ENCODE measurements at places on chromosomes 3 and 15.

DNA sequence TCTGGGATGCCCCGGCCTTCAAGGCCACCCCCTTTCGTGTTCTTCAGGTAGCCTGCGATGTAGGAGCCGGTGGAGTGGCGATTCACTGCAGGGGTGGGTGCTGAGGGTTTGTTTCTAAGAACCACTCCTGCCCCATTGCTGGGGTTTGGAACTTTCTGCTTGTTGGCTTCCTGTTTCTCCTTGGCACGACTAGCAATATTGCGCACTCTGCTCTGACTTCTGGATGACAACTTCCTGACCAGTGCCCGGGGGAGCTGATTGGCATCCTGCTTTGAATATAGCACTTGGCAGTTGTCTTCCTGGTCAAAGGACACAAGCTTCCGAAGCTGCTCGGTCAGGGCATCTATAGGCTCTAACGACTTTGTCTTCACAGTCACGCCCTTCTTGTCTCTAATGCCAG is 187.6 kb upstream of the STRIT1 start:
- DNase-seq: no peak

DNA sequence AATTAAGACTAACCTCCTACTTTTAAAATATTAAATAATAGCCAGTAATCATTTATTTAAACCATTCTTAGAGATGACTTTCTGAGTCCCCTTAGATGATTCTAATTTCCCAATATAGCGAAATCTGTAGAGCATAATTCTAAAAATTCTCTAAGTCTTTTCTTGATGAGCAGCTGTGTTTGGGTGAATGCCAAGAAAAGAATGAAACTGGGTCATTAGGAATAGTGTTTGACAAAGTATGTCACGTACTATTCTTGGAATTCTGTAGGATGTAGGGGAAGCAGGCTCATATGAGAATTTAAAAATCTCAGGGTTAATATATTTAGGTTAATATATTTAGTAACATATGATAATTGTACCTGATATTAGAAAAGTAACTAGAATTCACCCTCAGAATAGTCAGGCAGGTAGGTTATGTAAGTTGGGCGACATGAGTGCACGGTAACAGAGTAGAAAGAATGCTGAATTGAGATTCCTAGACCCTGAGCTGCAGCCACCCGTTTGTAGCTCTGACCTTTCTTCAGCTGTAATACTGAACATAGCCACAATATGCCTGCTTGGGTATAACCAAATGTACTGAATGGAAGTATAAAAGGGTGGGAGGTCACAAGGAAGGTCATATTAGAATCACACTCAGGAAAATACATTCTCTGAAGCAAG is 524.3 kb downstream of the UNC13C start:
- DNase-seq: no peak

DNA sequence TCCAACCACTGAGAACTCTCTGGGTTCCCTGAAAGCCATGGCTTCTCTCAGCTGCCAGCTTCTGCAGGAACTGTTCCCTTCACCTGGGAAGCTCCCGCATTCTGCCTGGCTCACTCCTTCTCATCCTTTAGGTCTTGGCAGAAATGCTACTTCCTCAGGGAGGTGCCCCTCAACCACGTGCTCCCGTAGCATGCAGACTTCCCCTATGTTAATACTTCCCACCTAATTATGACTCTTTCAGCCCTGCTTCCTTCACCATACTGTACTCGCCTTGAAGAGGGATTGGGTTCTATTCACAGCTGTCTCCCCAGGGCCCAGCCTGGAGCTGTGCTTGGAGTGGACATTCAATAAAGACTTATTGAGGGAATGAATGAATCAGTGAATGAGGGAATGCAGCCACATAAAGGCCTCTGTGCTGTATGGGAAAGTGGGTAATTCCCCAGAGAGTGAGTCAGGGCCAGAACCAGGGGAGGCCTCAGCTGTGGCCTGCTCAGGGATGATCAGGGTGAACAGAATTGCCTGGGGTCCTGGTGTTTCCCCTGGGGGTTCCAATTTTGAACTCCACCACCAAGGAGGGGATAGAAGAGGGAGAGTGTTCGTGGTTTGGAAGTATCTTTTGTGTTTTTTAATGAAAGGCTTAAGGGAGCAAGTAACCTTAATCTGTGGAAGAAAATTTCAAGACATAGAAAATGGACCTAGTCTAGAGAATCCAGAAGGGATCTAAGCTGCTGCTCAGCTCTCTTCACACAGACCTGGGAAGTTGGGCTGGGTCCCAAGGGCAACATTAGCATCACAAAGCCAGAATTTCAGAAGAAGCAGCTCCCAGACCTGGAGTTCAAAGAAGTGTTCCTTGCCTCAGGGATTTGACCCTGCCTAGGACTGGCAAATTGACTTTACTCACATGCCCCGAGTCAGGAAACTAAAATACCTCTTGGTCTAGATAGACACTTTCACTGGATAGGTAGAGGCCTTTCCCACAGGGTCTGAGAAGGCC is 14.6 kb upstream of the FAM107A start:
- no peak for DNase-seq

GRCh38 chr3:142046320-142047020 is 102.9 kb downstream of the TFDP2 start:
- DNase-seq: no peak

DNA sequence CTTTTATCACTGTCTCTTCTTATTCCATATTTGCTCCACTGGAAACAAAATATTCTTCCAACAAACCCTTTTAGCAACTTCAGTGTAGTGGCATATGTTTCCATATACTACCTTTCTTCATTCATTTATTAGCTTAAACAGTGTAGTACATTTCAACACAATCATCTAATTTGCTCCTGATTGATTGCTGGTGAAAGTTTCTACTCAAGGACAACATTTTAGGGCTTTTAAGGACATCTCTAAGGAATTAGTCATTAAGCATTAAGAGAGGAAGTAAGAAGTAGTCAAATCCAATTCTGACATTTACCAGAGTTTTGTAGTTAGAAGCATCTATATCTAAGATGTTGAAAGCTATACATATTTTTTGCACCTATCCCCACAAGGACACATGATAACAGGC is 55.8 kb downstream of the RSRC1 start:
- DNase-seq: no peak

- no peak for DNase-seq
Observed at GRCh38 chr3:50303013-50303815, at the start of gene HYAL1. TSS of gene HYAL1 (minus strand) at chr3:50303574. CDS start at chr3:50302956, 618 bp downstream.

GRCh38 chr3:177601152-177601551 is 403.9 kb upstream of the TBL1XR1 start:
- no peak for DNase-seq

DNA sequence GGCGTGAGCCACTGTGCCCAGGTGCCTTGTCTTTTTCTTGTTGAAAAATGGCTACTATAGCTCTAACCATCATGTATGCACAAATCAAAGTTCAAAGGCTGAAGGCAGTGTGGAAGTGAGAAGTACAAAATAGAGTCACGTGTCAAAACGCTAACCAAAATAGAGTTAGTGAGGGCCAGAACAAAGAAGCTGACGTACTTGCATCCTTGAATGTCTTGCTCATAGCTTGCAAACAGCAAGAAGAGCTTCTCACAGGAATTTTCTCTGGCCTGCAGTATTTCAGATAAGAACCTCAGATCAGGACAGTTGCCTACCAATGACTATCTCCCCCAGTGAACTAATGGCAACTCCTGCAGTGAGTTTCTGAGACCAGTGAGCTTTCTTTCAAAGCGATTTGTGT is 713.5 kb downstream of the GRM7 start:
- no peak for DNase-seq

- no peak for DNase-seq
Observed at GRCh38 chr3:149848238-149848637, 35.2 kb downstream of the RNF13 start.

DNA sequence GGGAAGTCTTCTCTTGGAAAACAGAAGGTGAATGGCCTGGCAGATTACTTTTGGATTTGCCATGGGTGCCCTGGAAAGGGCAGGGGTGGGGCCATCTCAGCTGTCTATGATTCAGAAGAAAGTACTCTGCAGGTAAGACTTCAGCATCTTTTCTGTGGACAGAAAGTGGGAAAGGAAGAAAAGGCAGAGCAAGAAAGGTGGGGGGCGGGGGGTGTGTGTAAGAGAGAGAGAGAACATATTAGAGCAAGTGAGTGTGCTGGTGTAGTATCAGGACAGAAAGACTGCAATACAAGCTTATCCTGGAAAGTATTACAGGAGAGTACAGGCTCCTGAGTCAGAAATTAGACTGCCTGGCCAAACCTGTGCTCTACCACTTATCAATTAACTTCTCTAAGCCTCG is 5.5 kb downstream of the TAGLN3 start:
- no peak for DNase-seq

GRCh38 chr15:81080996-81081395 is 53.1 kb upstream of the CFAP161 start:
- no peak for DNase-seq

DNA sequence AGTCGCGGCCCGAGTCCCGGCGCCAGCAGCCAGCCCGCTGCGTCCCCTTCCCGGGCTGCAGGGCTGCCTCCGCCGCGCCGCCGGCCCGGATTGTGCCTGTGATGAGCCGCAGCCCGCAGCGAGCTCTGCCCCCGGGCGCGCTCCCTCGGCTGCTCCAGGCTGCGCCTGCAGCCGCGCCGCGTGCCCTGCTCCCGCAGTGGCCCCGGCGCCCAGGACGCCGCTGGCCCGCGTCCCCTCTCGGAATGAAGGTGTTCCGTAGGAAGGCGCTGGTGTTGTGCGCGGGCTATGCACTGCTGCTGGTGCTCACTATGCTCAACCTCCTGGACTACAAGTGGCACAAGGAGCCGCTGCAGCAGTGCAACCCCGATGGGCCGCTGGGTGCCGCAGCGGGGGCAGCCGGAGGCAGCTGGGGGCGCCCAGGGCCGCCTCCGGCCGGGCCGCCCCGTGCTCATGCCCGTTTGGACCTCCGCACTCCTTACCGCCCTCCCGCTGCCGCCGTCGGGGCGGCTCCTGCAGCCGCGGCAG is 1.2 kb downstream of the CHST2 start:
- peak; percentile 7 for DNase-seq

DNA sequence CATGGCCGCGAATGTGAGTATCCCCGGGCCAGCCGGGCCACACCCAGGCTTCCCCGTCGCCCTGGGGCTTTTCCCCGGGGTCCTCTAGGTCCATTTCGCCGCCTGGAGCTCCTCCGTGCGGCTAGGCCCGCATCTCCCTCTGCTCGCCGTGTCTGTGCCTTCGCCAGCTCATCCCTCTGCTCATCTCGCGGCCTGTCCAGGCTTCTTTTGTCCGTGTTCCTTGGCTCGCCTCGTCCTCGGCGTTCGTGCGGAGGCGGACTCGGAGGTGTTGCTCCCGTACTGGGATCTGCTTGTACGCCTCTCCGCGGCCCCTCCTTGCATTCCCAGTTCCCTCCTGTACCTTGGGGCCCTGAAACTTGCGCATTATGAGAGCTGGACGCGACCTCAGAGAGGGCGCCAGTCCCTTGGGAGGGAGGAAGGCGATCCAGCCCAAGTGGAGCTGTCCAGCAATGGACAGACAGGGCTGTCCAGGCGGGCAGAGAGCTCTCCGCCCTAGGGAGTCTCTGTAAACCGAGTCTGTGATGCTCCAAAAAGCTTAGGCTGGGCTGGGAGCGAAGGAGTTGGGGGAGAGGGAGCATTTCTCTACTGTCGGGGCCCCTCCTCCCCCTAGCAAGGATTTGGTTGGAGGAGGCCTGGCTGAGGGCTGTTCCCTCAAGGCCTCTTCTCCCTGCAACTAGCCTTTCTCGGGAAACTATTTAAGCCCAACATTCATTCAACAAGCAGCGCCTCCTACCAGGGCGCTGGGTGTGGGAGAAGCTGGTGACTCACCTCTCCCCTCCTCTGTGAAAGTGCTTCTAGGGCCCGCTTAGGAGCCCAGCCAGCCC is 553 bp downstream of the TMEM43 start:
- DNase-seq: peak; percentile 42

DNA sequence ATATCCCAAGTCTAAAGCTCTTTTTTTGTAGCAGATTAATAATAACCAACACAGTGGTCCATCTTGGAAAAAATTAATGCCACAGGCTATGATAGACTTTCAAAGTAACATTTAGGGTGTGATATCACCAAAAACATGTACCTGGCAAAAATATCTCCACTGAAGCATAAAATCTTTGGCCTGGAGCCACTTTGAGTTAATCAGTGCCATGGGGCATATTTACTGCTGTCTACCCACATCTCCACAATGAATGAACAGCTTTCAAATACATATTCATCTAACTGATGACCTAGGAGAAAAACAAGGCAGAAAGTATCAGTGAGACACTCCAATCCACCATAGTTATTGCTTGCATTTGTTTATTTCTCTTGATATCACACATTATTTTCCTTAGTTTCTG is 296.0 kb upstream of the MDFIC2 start:
- DNase-seq: no peak

GRCh38 chr15:85642065-85642692 is 152.5 kb downstream of the KLHL25 start:
- DNase-seq: no peak

- no peak for DNase-seq
Observed at GRCh38 chr3:188673646-188674186, 498.1 kb upstream of the TPRG1 start.

- no peak for DNase-seq
Observed at GRCh38 chr3:46349484-46350261, 4.2 kb upstream of the CCR2 start.

DNA sequence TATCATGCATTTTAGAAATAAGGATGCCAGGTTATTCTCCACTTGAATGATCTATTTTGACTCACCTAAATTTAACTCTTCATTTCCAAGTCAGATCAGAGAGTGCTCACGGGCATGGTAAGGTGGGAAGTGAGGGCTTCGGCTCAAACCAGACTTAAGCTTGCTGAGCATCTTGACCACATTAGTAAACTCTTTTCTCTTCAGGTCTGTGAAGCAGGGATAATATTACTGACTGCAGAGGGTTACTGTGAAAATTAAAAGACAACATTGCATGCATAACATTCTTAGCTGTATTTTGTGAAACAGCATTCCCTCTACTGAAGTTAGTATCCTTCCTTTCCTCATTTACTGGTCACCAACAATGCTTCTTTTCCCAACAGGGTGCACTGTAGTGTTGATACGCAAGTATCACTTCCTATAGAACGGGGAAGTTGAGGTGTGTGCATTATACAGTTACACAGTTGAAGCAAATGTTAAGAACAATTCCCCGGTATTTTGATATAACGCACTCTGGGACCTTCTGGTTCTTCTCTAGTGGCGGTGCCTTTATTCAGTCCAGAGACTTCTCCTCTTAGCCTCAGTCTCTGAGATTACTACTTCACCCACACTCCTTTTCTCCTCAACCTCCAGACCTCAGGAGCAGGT is 74.1 kb upstream of the MNS1 start:
- DNase-seq: no peak

GRCh38 chr15:65529762-65530317 is 423 bp upstream of the HACD3 start:
- no peak for DNase-seq

DNA sequence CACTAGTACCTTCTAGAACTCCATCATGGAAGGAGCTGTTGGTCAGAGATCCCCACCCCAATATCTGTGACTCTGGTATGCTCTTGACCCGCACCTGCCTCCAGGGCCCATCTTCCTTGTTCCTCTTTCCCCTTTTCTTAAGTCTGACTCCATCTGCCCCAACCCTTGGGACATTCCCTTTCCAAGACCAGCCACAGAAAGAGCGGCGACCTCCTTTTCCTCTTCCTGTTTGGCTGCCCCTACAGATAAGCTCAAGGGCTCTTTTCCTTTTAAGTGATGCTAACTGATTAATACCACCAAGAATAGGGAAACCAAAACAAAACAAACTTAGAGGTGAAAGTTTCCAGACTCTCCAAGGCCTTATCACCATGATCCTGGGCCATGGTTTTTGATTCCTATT is 21.9 kb upstream of the ATP8B4 start:
- DNase-seq: no peak
